ENCODE measurements at places on chromosomes 1 and 21.
A peak's percentile ranks its signal among the peaks of the same experiment; 100 is the strongest.

- DNase-seq: no peak
Observed at GRCh38 chr1:109794319-109795132, 30.8 kb upstream of the EPS8L3 start.

DNA sequence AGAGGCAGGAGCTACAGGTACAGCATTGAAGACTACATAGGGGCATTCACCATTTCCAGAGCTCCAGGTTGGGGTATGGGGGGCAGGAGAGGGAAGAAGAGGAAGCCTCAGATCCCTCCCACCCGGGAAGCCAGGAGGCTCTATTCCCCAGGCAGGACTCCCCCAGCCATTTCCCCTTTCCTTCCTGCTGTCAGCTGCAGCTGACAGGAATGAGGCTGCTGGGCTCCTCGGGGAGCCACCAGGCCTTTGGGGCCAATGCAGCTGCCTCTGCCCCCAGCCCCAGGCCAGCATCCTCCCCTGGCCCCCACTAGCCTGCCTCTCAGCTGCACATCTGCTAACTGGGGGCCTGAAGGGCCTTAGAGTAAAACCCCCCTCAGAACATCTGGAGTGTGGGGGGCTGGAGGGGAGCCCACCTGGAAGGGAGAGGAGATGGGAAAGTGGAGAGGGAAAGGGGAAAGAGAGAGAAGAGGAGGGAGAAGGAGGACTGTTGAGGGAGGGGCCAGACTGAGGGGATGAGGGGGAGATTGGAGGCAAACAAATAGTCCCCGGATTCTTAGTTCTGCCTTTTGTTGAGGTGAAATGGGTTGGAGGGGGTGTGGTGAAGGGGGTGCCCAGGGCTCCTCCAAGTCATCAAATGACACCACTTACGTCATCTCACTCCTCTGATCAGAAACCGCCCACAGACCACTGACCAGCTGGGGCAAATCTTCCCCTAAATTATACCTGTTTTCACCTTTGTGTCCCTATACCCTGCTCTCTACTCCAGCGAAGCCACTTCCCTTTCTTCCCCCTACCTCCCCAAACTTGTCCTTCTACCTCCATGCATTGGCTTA, 58.0 kb downstream of the LGR6 start:
- no peak for DNase-seq

GRCh38 chr1:218344814-218345672, at the start of gene TGFB2:
Gene TGFB2 (plus strand): TSS chr1:218345336. CDS start chr1:218346702, 1,366 bp downstream.
- DNase-seq: peak; percentile 80

- DNase-seq: no peak
Observed at GRCh38 chr1:170864238-170864637, 71.1 kb upstream of the MROH9 start.

GRCh38 chr1:20061866-20062265, 8.1 kb upstream of the PLA2G5 start:
- DNase-seq: no peak

All from right kidney (tissue), 9 donors.